ENCODE measurements at places on chromosomes 3 and 15. TPM values are rescaled to one million over a fixed set of nuclear protein-coding genes. Genes with fewer than 3 reads are reported as not detected.

DNA sequence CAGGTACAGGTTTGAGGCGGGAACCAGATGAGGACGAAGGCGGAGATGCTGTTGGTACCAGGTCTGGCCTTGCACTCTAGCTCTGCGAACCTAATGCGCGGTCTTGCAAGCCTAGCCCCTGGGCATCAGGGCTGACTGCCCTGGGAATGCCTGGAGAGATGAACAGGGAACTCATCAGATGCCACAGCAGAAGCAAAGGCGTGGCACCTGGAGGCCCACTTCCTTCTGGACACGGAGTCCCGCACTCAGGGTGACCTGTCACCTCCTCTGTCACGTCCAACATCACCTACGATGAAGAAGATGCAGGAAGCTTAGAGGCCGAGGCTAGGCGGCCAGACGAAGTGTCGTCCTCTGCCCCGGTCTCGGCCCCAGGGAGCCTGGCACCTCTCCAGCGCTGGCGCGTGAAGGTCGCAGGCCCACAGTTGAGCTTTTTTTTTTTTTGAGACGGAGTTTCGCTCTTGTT is 9.4 kb downstream of the RPLP1 start:
- DNase-seq = peak; percentile 56

Gene ARHGEF26
- 3.3 TPM for total RNA-seq

GRCh38 chr3:89221924-89222323 is 114.5 kb downstream of the EPHA3 start:
- no peak for DNase-seq

GRCh38 chr3:8784676-8785435 is 15.4 kb upstream of the OXTR start:
- DNase-seq = no peak

GRCh38 chr3:57803647-57804081 is 47.6 kb downstream of the SLMAP start:
- DNase-seq = peak; percentile 40

DNA sequence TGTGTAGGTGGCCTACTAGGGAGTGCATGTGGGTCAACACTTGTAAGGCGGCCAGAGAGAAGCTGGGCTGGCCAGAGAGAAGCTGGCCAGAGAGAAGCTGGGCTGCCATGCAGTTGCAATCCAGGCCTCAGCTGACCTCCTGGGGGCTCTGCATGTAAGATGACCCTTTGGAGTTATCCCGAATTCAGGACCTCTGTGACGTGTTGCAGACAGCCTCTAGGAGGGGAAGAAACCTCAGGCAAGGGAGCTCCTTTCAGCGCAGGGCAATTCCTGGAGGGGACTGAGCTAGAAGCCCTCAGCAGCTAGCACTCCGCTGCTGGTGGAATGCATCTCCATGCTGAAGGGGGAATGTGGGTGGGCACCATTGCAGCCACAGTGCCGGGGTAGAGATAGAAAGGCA is 15.8 kb upstream of the KBTBD12 start:
- DNase-seq = no peak

Gene LRIG1
- total RNA-seq = 57.0 TPM

- no peak for DNase-seq
Observed at GRCh38 chr3:28935146-28935545, 345.7 kb upstream of the RBMS3 start.

Gene SHISA5
- total RNA-seq = 116 TPM

- DNase-seq = no peak
Observed at GRCh38 chr3:135851201-135852081, 114.1 kb upstream of the PPP2R3A start.

DNA sequence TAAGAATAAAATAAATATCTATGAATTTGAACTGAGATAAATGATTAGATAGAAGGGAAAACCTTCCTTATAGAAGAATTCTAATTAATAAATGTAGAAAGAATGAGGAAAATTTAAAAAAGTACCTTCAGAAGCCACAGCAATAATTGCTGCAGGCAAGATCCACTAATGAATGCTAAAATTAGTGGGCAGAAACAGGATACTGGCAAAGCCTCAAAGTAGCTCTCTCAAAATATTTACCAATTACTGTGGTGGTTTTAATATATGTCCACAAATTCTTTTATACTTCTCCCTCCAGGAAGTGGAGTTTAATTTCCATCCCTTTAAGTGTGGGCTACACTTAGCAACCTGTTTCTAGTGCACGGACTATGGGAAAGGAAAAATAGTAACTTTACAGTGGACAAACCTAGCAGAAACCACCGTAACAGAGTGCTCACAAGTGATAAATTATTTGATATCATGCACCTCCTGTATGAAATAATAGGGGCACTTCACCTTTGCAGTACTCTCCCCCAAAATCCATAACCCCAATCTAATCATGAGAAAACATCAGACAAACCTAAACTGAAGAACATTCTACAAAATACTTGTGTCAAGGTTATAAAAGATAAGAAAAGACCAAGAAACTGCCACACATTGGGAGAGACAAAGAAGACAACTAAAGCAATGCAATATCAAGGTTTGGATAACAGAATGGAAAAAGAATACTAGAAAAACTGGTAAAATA is 6.8 kb downstream of the PEAK1 start:
- no peak for DNase-seq

- no peak for DNase-seq
Observed at GRCh38 chr3:4458961-4459360, 8.1 kb downstream of the SUMF1 start.

DNA sequence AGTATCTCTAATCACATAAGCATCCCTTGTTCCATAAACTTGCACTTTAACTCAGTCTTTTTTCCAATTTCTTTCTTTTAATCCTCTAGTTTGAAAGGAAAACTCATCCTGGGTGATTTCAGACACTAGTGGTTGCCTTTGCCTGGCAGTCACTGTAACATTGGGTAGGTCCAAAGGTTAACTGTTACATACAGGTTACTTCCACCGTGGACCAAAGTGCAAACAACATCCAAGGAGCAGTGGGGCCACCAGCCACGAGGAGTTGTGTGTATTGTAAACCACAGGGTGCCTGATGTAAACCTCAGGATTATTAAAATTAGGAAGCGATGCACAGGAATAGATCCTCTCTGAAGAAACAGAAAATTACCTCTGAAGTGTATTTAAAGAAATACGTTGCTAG is 75.0 kb downstream of the HCN4 start:
- no peak for DNase-seq

- no peak for DNase-seq
Observed at GRCh38 chr15:52397118-52397517, 101.5 kb upstream of the MYO5C start.

Gene ROPN1
- 2.0 TPM for total RNA-seq

DNA sequence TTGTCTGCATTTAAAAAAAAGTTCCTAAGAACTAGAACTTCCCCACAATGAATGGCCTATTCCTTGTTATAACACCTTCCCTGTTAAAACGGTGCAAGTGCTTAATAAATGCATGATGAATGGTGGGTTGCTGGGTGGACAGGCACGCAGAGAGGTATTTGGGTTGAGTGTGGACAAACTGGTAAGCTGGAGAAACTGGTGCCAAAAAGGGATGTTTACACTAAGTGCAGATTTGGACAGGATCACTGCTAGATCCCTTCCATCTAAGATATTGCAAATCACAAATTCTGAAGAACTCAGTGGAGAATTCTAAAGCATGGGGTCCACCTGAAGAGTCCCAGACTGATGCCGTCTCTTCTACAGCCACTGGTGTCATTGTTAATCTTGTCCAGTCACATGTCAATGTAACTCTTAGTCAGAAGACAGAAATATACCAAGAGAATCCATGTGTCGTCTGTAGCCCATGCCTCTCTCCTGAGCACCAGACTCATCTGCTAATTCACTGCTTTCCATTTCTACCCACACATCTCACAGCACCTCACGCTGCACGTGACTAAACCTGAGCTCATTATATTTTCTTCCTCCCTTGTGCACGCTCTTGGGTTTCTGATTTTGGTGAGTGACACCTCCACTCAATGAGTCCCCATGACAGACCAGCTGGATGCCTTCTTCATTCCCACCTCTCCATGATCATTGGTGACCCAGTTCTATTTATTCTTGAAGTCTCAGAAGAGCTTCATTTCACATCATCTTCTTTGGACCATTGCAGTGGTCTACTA is 328.9 kb downstream of the THSD4 start:
- no peak for DNase-seq

Gene GABRG3
- not detected for total RNA-seq

Gene CSPG4
- total RNA-seq = 12.2 TPM

Gene TEX55
- not detected for total RNA-seq

Gene RHOV
- 8.9 TPM for total RNA-seq

GRCh38 chr3:117710501-117710900 is 1000.9 kb downstream of the TUSC7 start:
- no peak for DNase-seq

GRCh38 chr3:13347390-13347950 is 72.7 kb downstream of the NUP210 start:
- no peak for DNase-seq

DNA sequence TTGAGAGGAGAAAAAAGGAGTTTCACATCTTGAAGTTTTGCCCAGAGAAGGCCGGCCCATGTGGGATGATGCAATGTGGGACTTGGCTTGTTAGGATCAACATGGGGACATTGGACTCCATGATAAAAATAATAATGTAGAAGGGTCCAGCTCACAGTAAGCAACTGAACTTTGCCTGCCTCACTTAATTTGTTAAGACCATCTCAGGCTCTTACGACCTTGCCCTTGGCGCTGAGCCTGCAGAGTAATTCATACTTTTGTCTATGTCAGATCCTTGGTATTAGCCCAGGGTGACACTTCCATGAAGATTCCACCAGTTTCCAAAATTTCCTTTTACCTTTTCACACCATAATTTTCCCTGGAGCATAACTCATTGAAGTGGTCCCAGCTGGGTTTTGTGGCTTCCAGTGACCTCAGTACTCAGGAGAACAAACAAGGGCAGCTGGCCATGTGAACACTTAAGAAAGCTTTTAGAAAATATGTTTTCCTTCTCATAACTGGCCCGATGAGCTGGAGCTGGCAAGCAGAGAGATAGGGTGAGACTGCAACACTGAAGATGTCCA is 315.4 kb upstream of the RASGRP1 start:
- DNase-seq = no peak

GRCh38 chr3:72035606-72036005 is 250.7 kb upstream of the PROK2 start:
- no peak for DNase-seq

GRCh38 chr3:185561958-185562357 is 9.6 kb upstream of the LIPH start:
- DNase-seq = no peak

Gene CYP11A1
- 0.31 TPM for total RNA-seq

DNA sequence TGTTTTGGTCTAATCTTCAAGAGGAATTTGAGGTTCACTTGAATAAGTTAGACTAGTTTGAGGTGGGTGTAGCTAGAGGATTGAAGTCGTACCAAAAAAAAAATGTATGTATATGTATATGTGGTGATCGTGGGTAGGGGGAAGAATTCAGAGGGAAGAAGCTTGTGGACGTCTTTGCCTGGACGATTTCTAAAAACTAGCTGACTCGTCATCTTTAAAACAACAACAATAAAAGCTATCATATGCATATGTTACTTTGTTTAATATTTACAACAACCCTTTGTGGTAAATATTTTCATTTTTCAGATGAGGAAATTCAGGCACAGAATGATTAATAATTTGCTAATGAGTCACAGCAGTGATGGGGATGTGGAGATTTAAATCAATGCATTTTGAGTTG is 18.1 kb downstream of the RNF111 start:
- no peak for DNase-seq

DNA sequence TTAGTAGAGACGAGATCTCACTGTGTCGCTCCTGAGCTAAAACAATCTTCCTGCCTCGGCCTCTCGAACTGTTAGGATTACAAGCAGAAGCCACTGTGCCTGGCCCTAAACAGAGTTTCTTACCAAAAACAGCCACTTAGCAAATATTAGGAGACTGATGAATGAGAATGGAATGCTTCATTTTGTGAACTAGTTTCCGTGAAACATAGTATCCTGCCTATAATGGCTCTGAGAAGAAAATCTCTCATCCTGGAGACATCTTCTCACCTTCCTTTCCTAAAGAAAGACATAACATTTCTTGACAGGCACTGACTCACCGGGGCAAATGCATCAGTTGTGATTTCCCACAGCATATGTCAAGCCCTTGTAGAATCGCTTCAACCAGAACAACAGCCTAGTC is 44.9 kb downstream of the GJD2 start:
- DNase-seq = no peak

DNA sequence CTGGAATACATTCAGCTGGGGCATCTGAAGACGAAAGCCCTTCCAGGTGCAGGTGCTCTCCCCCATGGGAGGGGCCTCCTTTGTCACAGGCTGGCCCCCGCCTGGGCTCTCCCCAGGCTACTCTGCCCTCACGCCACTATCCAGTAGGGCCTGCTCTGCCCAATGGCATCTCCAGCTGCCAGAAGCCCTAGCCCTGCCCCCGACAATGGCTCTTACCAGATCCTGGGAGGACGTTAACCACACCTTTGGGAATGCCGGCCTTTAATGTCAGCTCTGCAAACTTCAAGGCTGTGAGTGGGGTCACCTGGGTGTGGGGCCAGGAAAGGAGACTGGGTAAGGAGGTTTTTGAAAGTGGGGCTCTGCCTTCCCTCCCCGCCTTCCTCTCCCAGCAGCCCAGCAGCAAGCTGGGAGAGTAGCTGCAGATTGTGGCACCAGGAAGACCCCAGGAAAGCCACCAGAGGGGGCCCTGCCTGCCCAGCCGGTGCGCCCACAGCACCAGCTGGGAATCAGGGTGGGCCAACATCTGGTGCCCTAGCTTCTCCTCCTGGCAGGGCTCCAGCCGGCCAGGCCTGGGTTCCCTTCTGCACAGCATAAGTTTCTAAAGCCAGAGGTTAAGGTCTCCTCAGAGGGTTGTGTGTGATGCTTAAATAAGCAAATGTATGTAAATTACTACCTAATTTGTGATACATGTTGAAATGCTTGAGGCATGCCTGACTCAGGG is 40.4 kb upstream of the SLC41A3 start:
- DNase-seq = peak; percentile 4

DNA sequence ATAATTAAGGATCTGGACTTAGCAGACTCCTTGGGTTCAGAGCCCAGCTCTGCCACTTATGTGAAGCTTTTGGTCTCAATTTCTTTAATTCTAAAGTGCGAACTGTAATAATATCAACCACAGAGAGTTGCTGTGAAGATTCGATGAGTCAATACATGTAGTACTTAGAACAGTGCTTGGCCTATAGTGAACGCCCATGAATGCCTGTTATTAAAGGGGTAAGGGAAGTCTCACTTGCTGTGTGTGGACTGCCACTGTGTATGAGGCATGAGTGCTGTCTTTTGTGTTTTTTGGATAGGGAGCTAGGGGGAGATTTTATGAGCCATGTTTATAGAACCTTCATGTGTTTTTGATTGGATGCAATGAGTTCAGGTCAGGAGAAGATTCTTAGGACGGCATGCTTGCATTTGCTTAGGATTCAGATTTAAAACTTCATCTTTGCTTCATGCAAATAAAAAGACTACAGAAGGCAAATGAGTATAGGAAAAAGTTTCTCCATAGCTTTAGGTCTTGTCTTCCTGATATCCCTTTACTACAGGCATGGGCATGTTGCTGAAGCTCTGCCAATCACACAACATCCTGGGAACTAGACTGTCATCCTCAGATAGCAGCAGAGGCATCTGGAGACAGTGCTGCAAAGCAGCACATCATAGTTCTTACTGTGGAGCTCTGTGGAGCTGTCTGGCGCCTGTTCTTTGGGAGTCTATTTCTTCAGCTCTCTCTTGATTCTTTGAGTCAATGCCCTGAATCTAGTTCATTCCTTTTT is 50.0 kb downstream of the PLS1 start:
- DNase-seq = no peak

Data from left colon (tissue), 2 donors.